ENCODE measurements at places on chromosomes 1 and 21. TPM values are rescaled to one million over a fixed set of nuclear protein-coding genes. Genes with fewer than 3 reads are reported as not detected.

DNA sequence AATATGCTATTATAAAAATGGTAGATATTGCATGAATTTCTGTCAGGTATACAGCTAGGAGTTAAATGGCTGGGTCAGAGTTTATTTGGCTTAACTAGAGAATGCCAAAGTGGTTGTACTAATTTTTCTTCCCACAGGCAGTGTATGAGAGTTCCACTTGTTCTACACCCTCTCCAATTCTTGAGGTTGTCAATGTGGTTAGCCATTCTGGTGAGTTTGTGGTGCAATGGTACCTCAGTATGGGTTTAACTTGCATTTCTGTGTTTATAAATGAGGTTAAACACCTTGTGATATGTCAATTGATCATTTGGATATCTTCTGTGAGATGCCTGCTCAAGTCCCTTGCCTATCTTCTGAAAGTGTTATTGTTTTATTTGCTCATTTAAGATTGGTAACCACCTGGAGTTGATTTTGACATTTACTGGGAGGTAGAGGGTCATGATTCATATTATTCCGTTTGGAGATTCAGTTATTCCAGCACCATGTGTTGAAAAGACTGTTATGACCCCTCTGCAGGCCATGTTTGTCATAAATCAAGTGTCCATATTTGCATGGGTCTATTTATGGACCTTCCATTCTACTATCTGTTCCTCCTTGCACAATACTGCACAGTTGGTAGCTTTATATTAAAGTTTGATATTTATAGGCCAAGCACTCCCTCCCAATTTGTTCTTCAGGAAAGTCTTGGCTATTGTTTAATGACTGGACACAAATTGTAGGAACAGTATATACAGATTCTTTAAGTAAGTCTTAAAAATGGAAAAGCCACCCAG is 5.8 kb downstream of the FALEC start:
- no peak for DNase-seq
- no peak overlapping the region for H3K27ac ChIP-seq
- H3K4me1 ChIP-seq: peaks cover 3% of the 10 kb centered on the region
- H3K27me3 ChIP-seq: no peaks in the 10 kb centered on the region
- H3K4me3 ChIP-seq: no peak overlapping the region
- no peaks in the 10 kb centered on the region for H3K36me3 ChIP-seq

DNA sequence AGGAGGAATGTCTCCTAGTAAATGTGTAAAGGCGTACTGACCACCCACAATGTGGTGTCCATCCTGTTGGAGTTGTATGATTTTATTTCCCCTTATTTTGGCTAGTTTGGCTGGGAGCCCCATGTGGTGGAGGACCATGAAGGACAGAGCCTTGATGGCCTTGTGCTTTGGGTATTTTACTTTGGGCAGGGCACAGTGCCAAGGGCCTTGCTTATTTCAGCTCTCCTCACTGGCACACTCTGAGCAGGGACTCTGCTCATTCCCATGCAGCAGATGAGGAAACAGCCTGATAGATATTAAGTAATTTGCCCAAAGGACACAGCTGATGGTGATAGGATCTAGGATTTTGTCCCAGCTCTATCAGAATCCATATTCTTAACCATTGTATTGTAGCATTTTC is 50.2 kb downstream of the SMYD2 start:
- H3K4me1 ChIP-seq: peaks cover 4% of the 10 kb centered on the region
- no peak overlapping the region for H3K4me3 ChIP-seq
- no peaks in the 10 kb centered on the region for H3K27me3 ChIP-seq
- H3K36me3 ChIP-seq: peaks cover 7% of the 10 kb centered on the region

NKAIN1 gene
- 0.07 TPM for polyA plus RNA-seq

GRCh38 chr1:84704872-84705417 is 14.7 kb upstream of the SSX2IP start:
- H3K27ac ChIP-seq: no peak overlapping the region
- H3K4me1 ChIP-seq: peaks cover 3% of the 10 kb centered on the region
- no peak for DNase-seq
- H3K27me3 ChIP-seq: no peaks in the 10 kb centered on the region
- H3K36me3 ChIP-seq: no peaks in the 10 kb centered on the region

DNA sequence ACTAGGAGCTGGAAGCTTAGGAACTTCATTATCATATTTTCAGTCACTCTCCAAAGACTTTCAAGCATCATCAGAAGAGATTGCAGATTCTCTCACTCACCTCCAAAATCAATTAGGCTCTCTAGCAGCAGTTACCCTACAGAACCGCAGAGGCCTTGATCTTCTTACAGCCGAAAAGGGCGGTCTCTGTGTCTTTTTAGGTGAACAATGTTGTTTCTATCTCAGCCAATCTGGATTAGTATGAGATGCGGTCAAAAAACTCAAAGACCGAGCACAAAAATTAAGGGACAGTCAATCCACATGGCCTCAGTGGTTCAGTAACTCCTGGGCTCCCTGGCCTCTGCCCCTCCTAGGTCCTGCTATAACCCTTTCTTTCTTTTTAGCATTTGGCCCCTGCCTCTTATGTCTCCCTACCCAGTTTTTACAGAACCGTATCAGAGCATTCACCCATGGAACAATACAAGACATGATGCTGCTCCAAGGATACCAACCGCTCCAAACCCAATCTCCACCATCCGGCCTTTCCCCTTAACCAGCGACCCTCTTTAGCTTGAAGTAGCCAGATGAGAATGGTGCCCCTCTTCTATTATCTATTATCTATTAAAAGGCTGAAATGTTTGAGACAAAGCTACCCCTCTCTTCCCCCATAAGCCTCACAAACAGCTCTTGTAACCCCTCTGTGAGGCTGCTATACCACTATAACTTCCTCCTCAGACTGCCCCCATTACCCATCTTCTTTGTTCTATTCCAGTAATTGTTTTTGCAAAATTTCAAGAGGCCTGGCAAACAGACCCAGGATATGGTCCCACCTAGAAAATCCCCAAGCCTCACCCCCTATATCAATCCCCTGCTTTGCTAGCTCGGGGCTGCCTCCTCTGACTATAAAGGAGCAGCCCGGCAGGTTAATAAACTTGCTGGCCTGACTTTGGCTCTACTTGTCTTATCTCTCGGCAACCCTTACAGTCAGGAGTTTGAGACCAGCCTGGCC is 18.7 kb upstream of the CA6 start:
- peaks cover 12% of the 10 kb centered on the region for H3K27me3 ChIP-seq
- no peak overlapping the region for H3K27ac ChIP-seq
- no peaks in the 10 kb centered on the region for H3K36me3 ChIP-seq
- no peak for DNase-seq
- H3K4me3 ChIP-seq: no peak overlapping the region
- no peaks in the 10 kb centered on the region for H3K4me1 ChIP-seq

LIPI gene
- polyA plus RNA-seq: not detected

DNA sequence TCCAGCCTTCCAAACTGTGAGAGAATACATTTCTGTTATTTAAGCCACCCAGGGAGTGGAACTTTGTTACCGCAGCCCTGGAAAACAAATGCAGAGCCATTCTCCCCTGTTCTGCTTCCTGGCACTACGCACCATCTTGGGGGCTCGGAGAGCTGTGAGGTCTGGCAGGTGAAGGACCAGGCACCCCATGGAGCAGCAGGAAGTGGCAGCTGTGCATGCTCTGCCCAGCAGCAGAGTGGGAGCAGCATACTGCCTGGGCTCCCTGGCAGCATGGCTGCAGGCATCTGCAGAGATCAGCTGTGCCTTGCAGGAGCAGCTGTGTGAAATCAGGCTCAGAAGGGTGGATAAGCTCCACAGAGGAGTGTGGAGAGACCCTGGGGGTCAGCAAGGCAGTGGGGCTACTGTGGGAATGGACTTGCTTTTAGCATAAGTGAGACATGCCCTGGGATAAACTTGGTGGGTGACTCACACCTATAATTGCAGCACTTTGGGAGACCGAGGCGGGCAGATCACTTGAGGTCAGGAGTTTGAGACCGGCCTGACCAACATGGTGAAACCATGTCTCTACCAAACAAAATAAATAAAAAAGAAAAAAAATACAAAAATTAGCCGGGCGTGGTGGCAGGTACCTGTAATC is 17.7 kb upstream of the ZSCAN20 start:
- H3K36me3 ChIP-seq: no peaks in the 10 kb centered on the region
- H3K27ac ChIP-seq: no peak overlapping the region
- H3K27me3 ChIP-seq: no peaks in the 10 kb centered on the region
- H3K4me1 ChIP-seq: peaks cover 9% of the 10 kb centered on the region
- no peak overlapping the region for H3K4me3 ChIP-seq

TFF3 gene
- not detected for polyA plus RNA-seq

E2F2 gene
- polyA plus RNA-seq: 0.26 TPM

GRCh38 chr1:93689521-93690223 is 8.0 kb upstream of the BCAR3 start:
- no peak overlapping the region for H3K27ac ChIP-seq
- peaks cover 25% of the 10 kb centered on the region for H3K4me1 ChIP-seq
- no peaks in the 10 kb centered on the region for H3K36me3 ChIP-seq
- H3K27me3 ChIP-seq: no peaks in the 10 kb centered on the region

GRCh38 chr1:187715483-187715882 is 886.7 kb downstream of the PLA2G4A start:
- no peaks in the 10 kb centered on the region for H3K36me3 ChIP-seq
- DNase-seq: no peak
- H3K4me1 ChIP-seq: no peaks in the 10 kb centered on the region
- no peak overlapping the region for H3K4me3 ChIP-seq
- H3K27me3 ChIP-seq: no peaks in the 10 kb centered on the region
- no peak overlapping the region for H3K27ac ChIP-seq

DNA sequence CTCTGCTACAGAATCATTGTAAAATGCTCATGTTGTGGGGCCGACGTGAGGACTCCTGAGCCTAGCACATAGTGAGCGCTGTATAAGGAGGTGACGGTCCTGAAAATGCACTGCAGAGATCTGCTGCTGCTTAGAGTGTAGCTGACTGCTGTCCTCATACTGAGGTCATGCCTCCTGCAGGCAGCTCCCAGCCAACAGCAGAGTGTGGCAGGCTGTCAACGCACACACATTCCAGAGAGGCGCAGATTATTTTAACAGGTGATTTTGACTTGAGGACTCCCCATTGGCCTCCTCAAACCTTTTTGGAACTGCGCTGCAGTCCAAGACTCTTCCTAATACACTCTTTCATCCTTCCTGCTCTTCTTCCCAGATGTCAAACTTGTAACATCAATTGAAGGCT is 119.8 kb upstream of the KCNJ6 start:
- no peak overlapping the region for H3K4me3 ChIP-seq
- H3K36me3 ChIP-seq: no peaks in the 10 kb centered on the region
- H3K4me1 ChIP-seq: no peaks in the 10 kb centered on the region
- no peak overlapping the region for H3K27ac ChIP-seq
- no peak for DNase-seq

SHISAL2A gene
- polyA plus RNA-seq: not detected

DNA sequence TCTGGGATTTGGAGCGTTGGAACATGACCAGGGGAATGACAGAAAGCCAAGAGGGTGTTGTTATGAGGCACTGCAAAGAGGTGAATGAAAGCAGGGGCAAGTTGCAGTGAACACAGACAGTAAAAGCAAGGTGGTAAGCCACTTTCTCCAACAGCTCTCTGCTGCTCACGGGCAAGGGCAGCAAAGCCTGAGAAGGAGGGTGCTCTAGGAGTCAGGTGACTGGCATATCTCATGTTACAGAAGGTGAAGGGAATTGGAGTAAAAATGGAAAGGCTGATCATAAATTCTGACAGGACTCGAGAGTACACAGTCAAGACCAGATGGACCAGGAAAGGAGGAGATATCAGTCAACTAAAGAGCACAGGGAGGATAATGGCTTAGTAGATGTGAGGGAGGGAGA is 14.5 kb downstream of the VAV3 start:
- H3K27ac ChIP-seq: no peak overlapping the region
- no peaks in the 10 kb centered on the region for H3K4me1 ChIP-seq
- H3K36me3 ChIP-seq: no peaks in the 10 kb centered on the region
- H3K27me3 ChIP-seq: no peaks in the 10 kb centered on the region

VWA5B1 gene
- not detected for polyA plus RNA-seq

DNA sequence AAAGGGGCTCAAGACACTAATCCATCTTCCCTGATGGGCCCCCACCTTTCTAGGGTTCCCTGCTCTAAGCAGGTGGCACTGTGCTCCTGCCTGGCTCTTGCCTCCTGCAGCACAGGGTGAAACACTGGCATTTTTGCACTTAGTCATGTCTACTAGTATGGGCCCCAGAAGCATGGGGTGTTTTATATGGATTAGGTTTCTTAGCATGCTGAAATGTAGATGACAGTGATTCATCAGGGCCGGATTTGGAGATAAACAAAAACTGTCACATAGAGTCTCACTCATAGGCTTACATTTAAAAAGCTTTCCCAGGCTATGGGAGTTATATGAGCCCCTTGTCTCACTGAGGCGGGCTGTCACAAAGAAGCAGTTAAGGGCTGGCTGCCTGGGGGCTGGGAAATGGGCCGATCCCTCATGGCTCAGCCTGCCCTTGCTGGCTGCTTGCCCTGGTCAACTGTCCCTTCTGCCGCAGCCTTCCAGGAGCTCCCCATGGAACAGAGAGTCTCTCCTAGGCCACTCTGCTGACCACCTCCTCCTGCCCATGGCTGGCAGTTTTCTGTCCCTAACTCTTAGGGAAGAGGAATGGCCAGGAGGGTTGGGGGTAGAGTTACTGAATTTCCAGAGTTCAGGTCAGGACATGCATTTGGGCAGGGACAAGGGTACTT is 6.5 kb downstream of the GALNT2 start:
- H3K36me3 ChIP-seq: no peaks in the 10 kb centered on the region
- peaks cover 20% of the 10 kb centered on the region for H3K4me1 ChIP-seq
- no peaks in the 10 kb centered on the region for H3K27me3 ChIP-seq
- no peak overlapping the region for H3K4me3 ChIP-seq
- DNase-seq: peak; percentile 78

DNA sequence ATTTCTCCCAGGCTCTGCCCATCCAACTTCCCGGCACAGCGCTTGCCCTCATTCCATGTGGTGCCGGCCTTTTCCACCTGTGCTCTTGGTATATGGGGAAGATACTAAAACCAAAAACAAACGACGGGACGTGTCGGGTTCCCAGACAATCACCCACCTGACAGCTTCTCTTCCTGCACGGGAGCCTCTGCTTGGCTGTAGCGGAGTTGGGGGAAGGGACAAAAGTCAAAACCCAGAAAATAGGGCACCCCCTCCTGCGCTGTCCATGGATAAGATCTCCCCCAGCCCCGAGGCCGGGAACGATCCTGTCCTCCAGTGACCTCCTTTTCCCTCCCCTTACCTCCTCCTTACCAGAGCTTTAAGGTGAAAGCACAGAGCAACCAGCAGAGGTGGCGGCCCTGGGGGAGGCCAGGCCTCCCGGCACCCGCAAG is 640 bp downstream of the JTB start:
- H3K4me3 ChIP-seq: peak overlapping the region; percentile 98
- H3K27me3 ChIP-seq: no peaks in the 10 kb centered on the region
- H3K36me3 ChIP-seq: peaks cover 17% of the 10 kb centered on the region
- peak overlapping the region; percentile 81 for H3K27ac ChIP-seq
- peaks cover 6% of the 10 kb centered on the region for H3K4me1 ChIP-seq
- DNase-seq: no peak

DNA sequence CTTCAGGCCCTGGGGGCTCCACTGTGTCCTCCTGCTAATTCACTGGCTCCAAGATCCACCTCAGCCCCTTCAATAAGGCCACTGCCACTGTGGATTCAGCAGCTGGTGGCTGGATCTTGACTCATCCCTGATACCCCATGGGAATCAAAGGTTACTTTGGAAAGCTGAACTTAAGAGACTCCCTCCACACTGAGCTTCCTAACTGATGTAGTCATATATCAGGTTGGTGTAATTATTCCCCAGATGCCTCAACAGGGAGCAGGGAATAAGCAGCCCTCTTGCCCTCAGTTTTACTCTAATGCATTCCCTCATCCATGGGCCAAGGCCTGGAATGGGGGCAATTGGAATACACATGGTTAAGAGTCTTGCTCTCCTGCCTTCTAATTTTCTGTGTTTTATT is 164.6 kb downstream of the FASLG start:
- no peak overlapping the region for H3K4me3 ChIP-seq
- H3K4me1 ChIP-seq: peaks cover 22% of the 10 kb centered on the region
- no peaks in the 10 kb centered on the region for H3K27me3 ChIP-seq
- H3K27ac ChIP-seq: peak overlapping the region; percentile 29
- DNase-seq: peak; percentile 58

FAM89A gene
- 12.0 TPM for polyA plus RNA-seq
